ENCODE measurements at places on chromosomes 1 and 21. TPM values are rescaled to one million over a fixed set of nuclear protein-coding genes. Genes with fewer than 3 reads are reported as not detected.

Gene FMO5
- 0.29 TPM for total RNA-seq

Gene MDM4
- total RNA-seq, result 6.1 TPM

Gene OR10Z1
- total RNA-seq, result not detected

- no peak for DNase-seq
Measured at GRCh38 chr1:242128951-242129502, 130.1 kb upstream of the MAP1LC3C start.

DNA sequence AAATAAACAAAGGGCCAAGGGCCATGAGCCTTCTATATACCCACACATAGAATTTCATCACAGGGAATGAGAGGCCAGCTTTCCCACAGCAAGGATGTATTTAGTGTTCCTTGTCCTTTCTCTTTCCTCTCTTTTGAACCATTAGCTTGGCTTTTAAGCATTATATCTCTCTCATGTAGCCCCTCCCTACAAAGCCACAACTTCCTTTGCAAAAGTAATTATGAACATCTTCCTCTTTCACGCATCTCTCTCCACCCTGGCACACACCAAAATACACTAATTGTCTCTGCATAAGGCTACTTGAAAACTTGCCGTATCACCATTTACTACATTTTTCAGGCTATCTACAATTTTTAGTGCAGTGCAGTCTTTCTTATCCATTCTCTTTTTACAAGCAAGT lies 1.9 kb upstream of the AK5 start:
- DNase-seq, result no peak

GRCh38 chr1:169451218-169451824 lies 24.0 kb upstream of the CCDC181 start:
- no peak for DNase-seq

- no peak for DNase-seq
Measured at GRCh38 chr1:40951943-40952743, 27.4 kb upstream of the CTPS1 start.

GRCh38 chr1:179591592-179592580 lies at the start of gene TDRD5:
TSS of gene TDRD5 (plus strand) at chr1:179591832. CDS start at chr1:179592616, 784 bp downstream.
- no peak for DNase-seq

DNA sequence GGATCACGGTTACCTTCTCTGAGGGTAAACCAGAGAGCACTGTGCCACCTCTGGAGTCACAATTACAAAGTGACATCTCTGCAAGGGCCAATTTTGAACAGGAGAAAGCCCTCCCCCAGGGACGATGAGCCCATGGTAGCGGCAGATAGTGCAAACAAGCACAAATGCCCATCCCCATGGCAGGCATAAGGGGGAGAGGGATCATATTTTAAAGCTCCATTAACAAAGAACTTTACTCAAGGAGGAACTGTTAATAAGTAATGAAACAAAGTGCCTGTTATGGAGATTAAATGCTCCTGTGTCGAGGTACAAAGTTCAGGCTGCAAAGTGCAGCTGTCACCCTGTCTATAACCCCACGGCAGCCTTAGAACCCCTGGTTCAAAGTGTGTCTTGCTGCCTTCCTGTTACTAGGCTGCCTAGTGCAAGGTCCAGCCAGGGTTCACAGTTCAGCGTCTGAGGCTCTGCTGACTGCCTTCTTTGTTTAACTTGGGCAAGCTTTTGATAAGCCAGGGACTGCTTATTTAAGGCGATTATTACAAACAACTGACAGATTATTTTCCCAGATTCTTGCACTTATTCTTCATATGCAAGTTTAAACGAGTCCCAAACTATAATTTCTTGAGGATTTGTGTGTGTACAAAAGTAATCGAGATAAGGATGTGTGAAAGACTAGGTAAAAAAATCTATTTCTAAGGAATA lies 75.7 kb upstream of the NRIP1 start:
- DNase-seq, result peak; percentile 29

DNA sequence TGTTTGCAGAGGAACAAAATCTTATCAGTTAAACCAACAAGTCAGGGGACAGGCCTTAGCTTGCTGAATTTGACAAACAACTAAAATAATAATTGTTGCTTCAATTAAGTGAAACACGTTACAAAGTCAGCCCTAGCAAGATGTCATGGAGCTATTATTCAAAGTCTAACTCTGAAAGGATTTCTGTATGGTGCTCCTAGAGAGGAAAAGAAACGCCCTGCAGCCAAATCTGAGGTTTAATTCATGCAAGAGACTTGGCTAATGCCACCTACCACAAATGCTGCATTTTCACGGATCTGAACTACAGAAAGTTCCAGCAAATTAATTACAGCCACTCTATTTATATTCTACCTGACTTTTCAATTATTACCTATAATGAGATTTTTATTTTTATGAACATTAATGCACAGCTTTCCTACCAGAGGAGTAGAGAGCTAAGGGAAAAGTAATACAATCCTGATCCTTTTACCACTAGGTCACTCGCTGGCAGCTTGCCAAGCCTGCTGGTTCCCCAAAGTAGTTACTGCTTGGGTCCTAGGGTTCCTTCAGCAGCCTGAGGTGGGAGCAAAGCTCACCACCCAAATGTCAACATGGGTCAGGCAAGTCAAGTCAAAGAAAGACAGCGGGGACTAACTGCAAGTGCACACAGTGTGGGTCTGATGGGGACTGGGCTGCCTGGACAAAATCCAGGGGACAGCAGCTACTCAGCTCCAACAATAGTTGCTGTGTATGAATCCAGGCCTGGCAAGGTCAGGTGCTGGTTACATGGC lies 8.5 kb downstream of the COLGALT2 start:
- no peak for DNase-seq

GRCh38 chr1:21042929-21043605 lies 133.6 kb downstream of the EIF4G3 start:
- no peak for DNase-seq

DNA sequence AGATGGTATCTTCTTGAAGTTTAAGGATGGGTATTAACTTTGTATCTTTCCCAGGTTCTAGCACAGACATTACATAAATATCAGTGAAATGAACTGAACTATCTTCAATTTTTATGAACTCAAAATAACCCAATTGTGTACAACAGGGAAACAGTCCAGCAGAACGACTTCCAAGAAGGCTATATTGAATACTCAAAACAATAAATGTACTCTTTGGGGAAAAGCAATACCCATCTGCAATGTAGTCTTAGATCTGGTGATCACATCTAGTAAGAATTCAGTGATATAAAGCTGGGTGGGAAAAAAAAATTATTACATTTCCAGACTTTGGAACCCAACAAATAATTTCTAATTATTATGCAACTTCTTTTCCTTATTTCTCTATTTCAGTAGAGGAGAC lies 33.1 kb upstream of the GORAB start:
- no peak for DNase-seq

DNA sequence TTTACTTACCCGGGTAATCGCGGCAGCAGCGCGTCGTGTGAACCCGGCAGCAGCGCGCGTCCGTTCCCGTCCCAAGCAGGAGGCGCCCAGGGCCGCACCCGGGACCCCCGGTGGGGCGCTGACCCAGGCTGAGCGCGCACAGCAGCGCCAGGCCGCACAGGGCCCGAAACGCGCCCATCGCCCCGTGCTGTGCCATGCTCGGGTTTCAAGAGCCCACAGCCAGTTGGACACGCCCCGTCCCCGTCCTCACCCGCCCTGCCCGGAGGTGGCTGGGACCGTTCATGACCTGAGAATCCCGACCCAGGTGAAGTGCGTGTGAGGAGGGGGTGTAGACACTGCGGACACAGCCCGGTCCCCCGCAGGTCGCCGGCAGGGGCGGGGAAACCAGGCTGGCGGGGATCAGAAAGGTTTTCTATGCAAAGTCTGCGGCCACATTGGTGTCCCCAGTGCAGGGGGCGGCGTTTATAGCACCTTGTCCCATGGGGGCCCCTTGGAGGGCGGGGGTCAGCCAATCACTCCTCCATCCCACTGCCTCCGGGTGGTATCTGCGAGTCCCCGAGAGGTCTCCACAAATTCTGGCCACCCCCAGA lies at the start of gene TNFRSF18:
Gene TNFRSF18, minus strand, starts transcription at position 217 of the 590 bp plus-strand sequence. Its CDS starts 21 bp downstream, at position 196.
- DNase-seq, result no peak

DNA sequence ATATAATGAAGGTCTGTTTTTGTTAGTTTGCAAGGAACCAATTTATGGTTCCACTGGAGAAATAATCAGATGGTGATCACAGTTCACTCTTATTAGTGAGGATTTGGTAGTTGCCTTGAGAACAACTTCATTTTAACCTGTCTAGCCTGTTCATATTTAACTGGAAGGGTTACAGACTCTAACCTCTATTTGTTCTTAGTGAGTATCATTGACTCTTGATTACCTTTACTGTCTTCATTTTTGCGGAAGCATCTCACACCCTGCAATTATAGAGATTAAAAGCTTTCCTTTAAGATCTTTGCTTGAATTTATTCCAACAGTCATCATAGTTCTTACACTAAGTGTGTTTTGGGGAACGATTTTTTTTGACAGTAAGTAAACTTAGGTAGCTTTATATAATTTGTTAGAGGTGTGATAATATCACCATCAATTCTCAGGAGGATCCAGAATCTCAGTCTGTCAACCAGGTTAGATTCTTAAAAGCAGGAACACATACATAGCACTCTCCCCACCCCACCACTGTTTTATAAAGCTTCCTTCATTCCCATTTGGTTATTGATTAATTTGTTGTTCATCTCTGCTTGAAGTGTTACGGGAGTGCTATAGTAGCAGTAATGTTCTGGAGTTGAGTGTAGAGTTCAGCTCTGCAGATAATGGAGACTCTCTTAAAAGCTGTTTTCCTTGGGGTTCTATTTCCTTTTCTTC lies 30.1 kb downstream of the B3GALT2 start:
- peak; percentile 26 for DNase-seq

DNA sequence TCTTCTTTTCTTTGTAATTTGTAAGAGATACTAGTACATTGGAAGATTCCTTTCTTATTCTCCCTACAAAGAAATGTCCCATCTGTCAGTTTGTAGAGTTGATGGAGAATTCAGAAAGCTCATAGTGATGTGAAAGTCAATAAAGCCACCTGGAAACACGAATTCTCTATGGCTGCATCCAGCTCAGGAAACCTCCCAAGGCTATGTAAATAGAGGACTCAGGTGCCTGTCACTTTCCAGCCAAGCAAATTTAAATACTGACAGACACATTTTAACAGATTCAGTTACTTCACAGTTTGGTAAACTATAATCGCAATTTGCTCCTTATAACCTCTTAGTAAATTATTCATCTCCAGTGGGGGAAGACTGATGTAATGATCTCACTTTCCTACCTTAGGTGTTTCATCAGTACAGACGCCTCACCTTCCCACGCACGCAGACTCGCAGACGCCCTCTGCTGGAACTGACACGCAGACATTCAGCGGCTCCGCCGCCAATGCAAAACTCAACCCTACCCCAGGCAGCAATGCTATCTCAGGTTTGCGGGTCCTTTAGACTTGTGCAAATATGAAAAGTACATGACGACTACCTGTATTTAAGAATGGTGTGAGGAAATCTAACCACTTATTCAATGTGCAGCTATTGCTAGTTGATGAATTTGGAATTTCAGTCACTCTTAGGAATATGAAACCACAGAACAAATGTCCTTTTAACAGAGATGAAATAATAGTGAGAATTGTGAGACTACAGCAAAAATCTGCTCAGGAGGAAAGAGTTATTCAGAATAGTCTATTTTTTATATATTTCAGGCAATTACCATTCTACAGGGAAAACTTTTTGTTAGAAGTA lies 60.6 kb downstream of the PTPRC start:
- peak; percentile 31 for DNase-seq

DNA sequence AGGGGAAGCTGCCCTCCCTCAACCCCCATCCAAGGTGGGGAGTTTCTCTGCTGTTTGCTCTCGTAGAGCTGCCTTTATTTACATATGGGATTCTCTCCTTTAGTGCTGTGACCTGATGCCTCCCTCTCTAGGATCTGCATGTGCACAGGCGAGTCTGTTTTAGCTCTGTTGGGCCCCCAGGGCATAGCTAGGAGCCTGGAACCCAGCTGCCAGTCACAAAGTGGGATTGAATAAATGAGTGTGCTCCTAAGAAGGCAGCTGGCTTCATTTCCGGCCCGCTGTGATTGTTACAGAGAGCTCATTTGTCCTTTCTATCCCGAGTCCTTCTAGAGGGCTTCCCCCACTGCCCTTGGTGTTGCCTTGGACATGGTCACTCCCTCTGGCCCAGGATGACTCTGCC lies 176.6 kb downstream of the GRIK3 start:
- no peak for DNase-seq

- DNase-seq, result no peak
Measured at GRCh38 chr1:41766546-41766945, 152.2 kb downstream of the HIVEP3 start.

DNA sequence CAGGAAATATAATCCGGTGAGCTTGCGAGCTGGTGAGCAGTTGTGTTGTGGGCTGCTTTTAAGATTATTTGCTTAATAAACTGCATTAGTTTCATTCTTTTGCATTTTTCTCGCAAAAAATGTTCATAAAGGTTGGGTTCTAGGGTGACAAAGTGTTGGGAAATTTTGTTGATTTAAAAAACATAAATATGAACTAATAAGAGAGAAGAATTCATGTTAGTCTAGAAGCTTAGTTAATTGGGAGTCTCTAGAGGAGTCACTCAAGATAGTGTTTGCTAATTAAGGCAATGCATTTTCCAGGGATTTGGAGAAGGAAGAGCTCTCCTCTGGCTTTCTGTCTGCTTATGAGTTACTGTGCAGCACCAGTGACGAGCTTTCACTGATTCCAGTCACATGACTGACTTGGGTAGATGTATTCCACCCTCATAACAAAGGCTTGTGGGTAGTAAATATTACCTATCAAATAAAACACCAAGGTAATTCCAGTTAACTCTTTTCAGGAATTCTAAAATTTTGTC lies 417.0 kb downstream of the PTBP2 start:
- DNase-seq, result no peak

GRCh38 chr1:85090225-85090624 lies 41.9 kb upstream of the MCOLN3 start:
- DNase-seq, result no peak

DNA sequence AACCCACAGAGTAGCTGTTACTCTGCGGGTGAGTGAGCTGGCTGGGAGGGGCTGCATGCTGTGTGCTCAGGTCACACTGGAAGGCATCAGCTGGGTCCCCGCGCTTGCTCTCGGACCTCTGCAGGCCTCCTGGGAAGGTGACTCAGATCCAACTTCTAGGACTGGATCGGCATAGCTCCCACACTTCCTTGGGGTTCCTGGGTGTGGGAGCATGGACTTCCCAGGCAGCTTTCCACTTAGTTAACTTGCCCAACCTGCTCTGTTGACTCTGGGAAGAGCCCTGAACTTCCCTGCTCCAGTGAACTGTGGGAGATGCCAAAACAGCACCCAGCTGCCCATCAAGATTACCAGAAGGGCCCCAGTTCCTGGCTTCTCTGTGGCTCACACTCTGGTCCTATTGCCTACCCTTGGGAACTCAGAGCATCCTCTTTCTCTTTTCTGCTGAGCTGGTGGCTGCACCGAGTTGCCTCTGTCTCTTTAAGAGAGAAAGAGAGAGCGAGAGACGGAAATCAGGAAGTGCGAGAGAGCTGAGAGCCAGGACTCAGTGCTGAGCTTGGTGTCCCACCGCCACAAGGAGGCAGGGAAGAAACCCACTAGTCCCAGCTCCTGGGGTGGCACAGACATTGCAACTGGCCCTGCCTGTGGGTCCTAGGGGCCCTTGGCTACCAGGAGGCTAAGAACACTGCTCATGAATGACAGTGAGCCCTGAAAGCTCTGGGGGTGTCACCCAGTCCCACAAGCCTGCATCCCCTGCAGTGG lies at the start of gene IKBKE:
Gene IKBKE, plus strand, starts transcription at position 544 of the 759 bp plus-strand sequence. CDS start 2,752 bp downstream, outside the sequence.
- DNase-seq, result peak; percentile 75

Measured in epithelial cell of proximal tubule (primary cell).